ENCODE measurements at places on chromosomes 4 and X. TPM values are rescaled to one million over a fixed set of nuclear protein-coding genes. Genes with fewer than 3 reads are reported as not detected.

GRCh38 chr4:116598155-116598979 lies 487.0 kb downstream of the TRAM1L1 start:
- no peak for DNase-seq

DNA sequence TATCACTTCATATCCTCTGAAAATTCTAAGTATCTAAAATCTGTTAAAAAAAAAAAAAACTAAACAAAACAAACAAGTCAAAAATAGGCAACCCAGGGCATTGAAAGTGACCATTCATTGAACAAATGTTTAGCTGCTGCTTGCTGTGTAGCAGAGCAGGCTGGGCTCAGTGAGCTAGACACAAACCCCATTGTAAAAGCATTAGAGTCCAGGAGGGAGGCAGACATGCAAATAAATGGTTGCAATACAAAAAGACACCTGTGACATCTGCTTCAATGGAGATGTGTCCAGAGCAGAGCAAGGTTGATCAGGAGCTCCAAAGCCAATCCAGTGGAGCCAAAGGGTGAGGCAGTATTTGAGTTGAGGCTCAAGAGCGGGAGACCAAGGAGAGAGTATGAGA lies 267.3 kb upstream of the GATB start:
- DNase-seq: no peak

Gene LRP2BP
- 1.7 TPM for total RNA-seq

DNA sequence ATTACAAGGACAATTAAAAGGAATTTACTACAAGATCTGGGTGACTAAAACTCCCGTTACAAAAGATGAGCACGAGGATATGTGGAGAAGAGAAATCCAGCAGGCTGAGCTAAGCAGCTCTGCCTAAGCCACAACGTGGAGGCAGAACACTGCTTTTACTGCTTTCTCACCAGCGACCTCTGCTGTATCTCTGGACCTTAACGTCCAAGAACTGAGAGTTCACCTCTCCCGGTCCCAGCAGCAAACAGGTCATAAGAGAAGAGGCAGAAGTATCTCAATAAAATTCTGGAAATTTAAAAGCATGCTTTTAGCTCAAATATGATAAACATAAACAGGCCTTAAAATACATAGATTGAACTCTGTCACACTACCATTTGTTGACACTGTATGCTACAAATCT lies 81.0 kb downstream of the ADGRA3 start:
- peak; percentile 6 for DNase-seq

Gene NAT8L
- total RNA-seq: not detected

DNA sequence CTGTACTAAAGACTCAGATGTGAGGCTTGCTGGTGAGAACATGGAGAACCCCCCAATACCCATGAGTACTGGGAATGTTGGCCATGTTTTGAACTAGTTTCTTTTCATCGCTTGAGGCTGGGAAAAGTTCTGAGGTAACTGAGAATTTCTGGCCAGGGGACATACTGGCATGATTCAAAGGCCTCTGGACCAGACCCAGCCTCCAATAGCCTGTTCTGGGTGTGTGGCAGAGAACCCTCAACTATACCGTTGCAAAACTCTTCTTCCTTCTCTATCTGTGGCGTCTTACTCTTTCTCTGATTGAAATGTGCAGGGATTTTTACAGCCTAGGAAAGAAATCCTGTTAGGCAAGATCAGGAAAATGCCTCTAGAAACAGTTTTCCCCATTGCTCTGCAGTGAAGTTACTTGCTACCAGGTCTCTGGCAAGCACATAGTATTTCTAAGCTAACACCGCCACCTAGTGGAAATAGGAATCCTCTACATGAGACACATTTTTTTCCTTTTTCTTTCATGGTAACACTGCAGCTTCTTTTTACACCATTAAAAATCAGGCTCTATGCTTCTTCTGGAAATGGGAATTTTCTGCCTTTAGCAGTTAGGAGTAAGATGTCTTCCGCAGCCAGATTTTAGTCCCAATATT lies 170.7 kb upstream of the ZCCHC13 start:
- DNase-seq: no peak

GRCh38 chrX:130020661-130021324 lies 38.4 kb downstream of the BCORL1 start:
- DNase-seq: no peak

DNA sequence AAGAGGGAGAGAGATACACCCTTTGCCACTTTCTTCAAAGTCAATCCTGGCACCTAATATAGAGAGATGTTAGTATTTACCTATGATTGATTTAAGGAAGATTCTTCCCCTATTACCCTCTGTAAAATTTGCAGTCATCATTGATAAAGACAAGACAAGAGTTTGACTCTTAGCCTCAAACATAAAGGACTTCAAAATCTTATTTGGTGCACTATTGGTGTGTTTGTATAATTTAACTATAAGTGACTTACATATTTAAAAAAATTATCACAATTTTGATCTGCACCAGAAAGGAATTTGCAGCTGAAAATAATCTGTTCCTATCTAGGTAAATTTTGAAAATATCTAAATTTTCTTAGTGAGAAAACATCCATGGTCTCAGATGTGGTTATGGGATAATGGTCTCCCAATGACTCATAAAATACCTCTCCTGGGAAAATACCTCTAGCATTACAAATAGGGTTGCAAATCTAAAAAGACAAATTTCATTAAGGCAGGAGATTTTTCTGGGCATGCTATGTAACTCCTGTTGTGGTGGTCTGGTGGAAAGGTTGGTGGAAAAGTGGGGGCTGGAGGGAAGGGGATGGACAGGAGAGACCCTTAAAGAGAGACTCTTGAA lies 173.6 kb upstream of the MED14 start:
- no peak for DNase-seq

DNA sequence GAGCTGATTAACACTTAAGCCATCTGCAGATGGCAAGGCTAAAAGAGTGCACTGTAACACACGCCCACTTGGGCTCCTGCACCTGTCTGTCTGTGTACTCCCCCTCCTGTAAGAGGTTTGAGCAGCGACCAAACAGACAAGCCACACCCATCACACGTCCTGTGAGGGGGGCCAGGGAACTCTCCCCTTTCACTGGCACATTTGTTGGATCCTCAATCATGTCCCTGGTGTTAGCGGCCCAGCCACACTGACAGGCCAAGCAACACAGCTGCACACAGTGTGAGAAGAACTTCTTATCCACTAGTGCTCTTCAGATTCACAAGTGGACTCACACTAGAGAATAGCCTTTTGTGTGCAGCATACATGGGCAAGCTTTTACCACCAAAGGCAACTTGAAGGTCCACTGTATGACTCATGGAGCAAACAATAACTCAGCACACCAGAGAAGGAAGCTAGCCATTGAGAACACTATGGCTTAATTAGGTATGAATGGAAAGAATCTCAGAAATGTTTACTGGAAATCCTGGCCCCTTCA lies 29.1 kb upstream of the UTP14A start:
- no peak for DNase-seq

Gene MCF2
- total RNA-seq: 4.0 TPM

DNA sequence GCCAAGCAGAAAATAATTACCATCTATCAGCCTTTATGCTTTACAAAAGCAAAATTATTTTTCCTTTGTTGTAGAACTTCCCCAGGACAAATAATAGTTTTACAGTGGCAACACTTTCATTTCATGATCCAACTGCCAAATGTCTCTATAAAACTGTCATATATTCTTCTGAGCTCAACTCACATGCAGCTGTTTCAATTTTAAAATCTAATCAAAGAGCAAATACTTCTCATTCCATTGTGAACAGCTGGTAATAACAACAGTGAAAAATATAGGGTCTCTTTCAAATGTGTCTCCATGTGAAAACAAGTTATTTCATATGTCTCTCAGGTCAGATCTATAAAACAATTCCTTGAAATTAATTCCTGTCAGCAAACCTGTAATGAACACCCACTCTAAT lies 270.6 kb upstream of the SLC7A11 start:
- DNase-seq: no peak

GRCh38 chrX:25275159-25275558 lies 259.4 kb upstream of the ARX start:
- DNase-seq: no peak

Gene SCML2
- 0.21 TPM for total RNA-seq

Gene NAP1L5
- total RNA-seq: 12.7 TPM

DNA sequence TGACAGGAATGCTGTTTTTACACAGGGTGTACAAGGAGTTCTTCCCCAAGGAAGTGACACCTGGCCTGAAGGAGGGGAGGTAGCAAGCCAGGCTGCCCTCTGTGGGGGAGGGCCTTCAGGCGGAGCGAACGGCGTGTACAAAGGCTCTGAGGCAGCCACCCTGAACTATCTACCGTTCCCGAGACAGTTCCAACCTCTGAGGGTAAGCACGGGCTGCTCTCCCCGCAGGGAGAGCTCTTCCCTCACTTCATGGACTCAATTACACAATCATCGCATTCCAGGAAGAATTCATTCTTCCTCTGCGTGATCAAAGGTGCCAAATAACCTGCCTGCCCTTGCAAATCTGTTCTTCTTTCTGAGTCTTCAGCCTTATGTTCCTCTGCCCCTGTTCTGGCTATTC lies 4.8 kb downstream of the ELK1 start:
- no peak for DNase-seq

Gene CYBB
- 20.9 TPM for total RNA-seq

DNA sequence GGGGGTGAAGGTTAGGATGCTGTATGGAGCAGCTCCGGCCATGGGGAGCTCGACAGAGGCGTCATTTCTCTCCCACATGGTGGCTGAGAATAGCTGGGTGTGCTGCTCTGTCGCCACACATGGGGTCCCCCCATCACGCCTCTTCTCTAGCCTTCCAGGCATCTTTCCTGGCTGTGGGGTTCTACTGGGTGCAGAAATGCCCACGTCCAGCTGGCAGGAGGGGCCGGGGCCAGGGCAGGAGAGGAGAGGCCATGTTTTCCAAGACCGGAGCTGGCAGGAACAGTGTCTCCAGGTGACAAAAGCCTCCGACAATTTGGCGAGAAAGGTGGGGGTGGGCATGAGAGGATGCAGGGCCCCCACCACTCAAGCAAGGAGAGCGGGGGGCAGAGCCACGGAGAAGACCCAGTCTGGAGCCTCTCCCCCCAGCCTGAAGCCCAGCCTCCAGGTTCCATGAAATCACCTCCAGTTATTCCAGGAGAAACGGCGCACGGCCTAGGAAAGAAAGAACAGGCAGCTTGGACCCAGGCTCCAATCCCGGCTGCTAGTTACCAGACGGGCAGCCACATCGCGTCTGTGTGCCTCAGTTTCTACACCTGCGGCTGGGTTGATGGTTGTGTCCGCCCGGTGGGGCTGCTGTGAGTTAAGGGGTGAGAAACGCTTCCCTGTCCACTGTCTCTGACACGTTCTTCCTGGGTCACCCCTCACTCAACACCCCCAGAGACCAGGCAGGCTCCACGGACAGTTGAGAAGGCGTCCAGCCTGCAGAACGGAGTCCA lies 27.4 kb upstream of the SPON2 start:
- peak; percentile 15 for DNase-seq

Gene MMGT1
- total RNA-seq: 18.2 TPM

Gene RNF175
- total RNA-seq: not detected

DNA sequence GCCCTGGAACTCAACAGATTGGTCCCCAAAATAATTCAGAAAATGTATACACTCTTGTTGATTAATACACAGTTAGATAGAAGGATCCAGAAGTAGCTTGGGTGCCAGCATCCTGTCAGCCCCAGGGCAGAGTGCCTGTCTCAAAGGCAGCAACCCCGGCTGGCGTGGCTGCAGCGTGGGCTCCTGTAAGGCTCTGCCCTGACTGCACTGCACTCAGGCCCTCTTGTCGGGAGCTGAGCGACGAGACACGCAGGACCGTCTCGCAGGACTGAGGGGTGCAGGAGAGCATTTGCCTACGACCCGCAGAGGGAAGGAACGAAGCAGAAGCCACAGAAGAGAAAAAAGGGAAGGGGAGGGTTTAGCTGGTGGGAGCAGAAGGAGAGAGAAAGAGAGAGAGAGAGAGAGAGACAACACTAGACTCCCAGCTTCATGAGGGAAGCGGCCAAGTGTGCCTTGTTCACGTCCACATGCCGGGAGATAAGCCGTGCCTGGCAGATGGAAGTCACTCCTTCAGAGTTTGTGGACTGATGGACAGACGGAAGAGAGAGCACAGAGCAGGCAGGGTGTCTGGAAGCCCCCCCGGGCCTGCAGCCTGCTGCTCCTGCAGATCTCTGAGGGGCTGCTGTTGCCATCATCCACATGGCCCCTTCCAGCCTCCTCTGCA lies 38.7 kb upstream of the HELT start:
- no peak for DNase-seq

DNA sequence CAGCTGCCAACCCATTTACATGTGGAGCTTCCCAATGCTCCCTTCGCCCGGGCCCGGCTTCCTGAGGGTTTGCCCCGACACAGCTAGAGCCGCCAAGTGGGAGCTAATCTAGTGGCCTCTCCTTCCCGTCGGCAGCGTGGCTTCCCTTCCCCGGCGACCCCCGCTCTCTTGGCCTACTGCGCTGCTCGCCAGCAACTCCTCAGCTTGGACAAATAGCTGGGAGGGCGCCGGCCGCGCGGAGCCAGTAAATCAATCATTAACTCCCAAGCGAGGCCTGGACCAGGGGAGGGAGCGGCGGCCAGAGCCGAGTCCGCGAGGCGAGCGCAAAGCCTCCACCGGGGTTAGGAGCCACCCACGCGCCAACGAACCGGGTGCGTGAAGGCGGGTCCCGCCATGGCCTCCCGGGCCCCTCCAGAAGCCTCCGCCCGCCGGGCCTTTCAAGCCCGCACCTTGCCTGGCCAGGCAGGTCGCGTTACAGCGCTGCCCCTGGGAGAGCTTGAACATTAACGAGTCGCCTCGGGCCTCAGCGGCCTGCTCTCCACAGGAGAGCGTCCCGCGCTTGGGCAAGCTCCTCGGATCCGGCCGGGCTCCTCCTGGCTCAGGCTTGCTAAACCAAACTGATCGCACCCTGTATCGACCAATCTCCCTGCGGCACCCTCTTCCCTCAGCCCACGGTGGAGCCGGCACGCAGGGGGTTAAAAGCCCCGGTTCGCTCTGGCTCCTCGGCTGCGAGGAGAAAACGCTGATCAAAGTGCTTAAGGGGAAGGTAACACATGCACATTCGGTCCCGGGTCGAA lies 10.6 kb upstream of the BCOR start:
- no peak for DNase-seq

- DNase-seq: no peak
These were observed 16.8 kb upstream of the SEL1L3 start for GRCh38 chr4:25879587-25879986.

DNA sequence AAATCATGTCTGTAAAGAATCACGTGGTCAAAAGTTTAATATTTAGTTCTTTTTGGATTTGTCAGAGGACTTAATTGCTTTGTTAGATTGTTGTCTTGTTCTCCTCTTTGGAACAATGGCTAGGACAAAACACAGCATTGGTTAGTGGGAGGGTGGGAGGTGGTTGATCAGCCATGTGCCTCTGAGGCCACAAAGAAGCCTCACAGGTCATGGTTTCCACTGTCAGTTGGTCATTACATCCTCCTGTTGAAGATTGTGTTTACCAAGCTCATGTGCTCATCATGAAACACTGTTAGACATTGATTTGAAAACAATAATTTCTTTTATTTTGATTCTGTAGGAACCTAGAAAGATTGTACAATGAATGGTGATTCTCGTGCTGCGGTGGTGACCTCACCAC lies 31.9 kb downstream of the ADD1 start:
- no peak for DNase-seq

Data from natural killer cell (primary cell).